ENCODE measurements at places on chromosomes 7 and 10. TPM values are rescaled to one million over a fixed set of nuclear protein-coding genes. Genes with fewer than 3 reads are reported as not detected.
A peak's percentile ranks its signal among the peaks of the same experiment; 100 is the strongest.

Gene OR2A5
- total RNA-seq, result not detected

Gene CCSER2
- total RNA-seq, result 69.8 TPM

GRCh38 chr10:70779088-70779487 lies 6.1 kb downstream of the TBATA start:
- H3K27ac ChIP-seq, result no peak overlapping the region
- no peaks in the 10 kb centered on the region for H3K36me3 ChIP-seq
- no peak for DNase-seq
- no peaks in the 10 kb centered on the region for H3K27me3 ChIP-seq

- no peaks in the 10 kb centered on the region for H3K27me3 ChIP-seq
- no peak for DNase-seq
- peaks cover 36% of the 10 kb centered on the region for H3K36me3 ChIP-seq
- peaks cover 83% of the 10 kb centered on the region for H3K4me1 ChIP-seq
Measured at GRCh38 chr7:74183142-74183541, 9.0 kb downstream of the EIF4H start.

GRCh38 chr10:69965919-69966662 lies 86.6 kb upstream of the MACROH2A2 start:
- no peaks in the 10 kb centered on the region for H3K36me3 ChIP-seq
- H3K4me1 ChIP-seq, result no peaks in the 10 kb centered on the region
- peaks cover 7% of the 10 kb centered on the region for H3K27me3 ChIP-seq
- DNase-seq, result no peak
- no peak overlapping the region for H3K27ac ChIP-seq

GRCh38 chr10:110618230-110618610 lies 25.9 kb upstream of the RBM20 start:
- H3K36me3 ChIP-seq, result no peaks in the 10 kb centered on the region
- no peaks in the 10 kb centered on the region for H3K27me3 ChIP-seq
- H3K4me3 ChIP-seq, result no peak overlapping the region
- H3K4me1 ChIP-seq, result peaks cover 32% of the 10 kb centered on the region
- peak; percentile 60 for DNase-seq

DNA sequence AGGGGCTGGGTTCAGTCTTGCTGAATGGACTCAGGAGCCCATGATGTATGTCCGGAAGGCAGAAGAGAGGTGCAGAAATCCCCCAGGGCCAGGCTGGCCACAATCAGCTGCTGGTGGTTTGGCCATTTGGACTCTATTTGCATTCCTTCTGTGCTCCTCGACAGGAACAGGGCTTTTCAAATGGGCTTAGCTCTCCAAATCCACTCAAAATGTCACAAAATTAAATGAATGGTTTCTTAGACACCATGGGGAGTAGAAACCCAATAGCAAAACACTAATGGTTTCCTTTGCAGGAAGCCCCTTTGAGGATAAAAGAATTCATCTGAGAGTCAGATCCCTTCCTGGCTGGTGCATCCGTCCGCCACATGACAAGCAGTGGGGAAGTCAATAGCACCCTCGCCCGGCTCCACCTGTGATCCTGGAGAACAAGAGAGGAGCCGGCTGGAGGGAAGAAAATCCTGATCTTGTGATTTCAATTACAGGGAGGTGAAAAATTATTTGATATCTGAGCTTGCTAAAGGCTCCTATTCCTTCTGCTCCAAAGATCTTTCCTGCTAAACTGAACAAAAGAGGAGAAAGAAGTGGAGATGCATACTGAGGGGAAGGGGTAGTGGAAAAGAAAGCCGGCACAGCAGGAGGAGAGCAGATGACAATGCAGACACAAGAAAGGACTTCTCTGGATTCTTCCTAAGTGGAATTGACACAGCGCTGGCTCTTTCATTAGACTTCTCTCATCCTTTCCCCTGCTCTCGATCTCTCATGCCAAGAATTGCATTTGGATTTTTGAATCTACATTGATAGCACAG lies 190.7 kb downstream of the C7orf25 start:
- H3K4me3 ChIP-seq, result no peak overlapping the region
- DNase-seq, result no peak
- H3K4me1 ChIP-seq, result no peaks in the 10 kb centered on the region
- no peaks in the 10 kb centered on the region for H3K36me3 ChIP-seq
- H3K27ac ChIP-seq, result no peak overlapping the region

GRCh38 chr7:55521917-55522902 lies 50.1 kb downstream of the VOPP1 start:
- no peaks in the 10 kb centered on the region for H3K27me3 ChIP-seq
- H3K4me1 ChIP-seq, result peaks cover 84% of the 10 kb centered on the region

Gene ABCB4
- total RNA-seq, result not detected

DNA sequence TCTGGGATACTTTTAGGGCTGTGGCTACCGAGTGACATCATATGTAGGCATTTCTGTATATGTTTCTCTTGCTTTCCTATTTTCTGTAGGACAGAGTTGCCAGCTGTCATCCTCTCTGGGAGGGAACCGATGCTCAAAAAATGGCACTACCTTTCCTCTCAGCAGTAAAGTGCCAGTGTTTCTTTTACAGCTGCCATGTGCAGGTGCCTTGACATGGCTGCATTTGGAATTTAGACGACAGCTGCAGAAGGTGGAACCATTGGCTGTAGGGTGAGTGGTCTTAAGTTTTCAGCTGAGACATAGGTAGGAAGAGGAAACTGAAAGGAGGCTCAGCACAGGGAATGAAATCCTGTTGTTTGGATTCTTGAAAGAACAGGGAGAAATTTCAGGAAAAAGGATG lies 20.2 kb upstream of the RPA3 start:
- H3K4me3 ChIP-seq, result no peak overlapping the region
- no peak for DNase-seq
- H3K27me3 ChIP-seq, result no peaks in the 10 kb centered on the region
- H3K27ac ChIP-seq, result no peak overlapping the region
- peaks cover 1% of the 10 kb centered on the region for H3K36me3 ChIP-seq
- H3K4me1 ChIP-seq, result peaks cover 5% of the 10 kb centered on the region

Gene STOX1
- total RNA-seq, result 0.29 TPM

DNA sequence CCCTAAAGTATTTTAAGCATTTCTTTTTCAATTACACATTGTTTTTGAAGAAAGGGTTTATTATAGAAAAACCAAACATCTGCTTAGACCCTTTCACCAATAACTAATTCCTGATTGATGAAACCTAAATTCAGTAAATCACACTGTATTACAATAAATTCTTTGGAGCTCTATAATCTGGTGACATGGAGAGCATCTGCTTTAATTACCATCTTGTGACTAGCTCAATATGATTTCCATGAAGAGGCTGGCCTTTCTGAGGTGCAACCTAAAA lies 9.7 kb downstream of the HYCC1 start:
- no peak overlapping the region for H3K4me3 ChIP-seq
- DNase-seq, result no peak
- no peaks in the 10 kb centered on the region for H3K27me3 ChIP-seq
- peaks cover 24% of the 10 kb centered on the region for H3K4me1 ChIP-seq
- no peaks in the 10 kb centered on the region for H3K36me3 ChIP-seq

Gene CHN2
- total RNA-seq, result 0.69 TPM

Gene HIBADH
- total RNA-seq, result 21.9 TPM

GRCh38 chr7:1925349-1925748 lies 255.3 kb downstream of the ELFN1 start:
- peaks cover 6% of the 10 kb centered on the region for H3K36me3 ChIP-seq
- peaks cover 3% of the 10 kb centered on the region for H3K27me3 ChIP-seq
- no peak overlapping the region for H3K27ac ChIP-seq
- peak; percentile 29 for DNase-seq
- peaks cover 70% of the 10 kb centered on the region for H3K4me1 ChIP-seq

- H3K4me3 ChIP-seq, result no peak overlapping the region
- H3K27ac ChIP-seq, result no peak overlapping the region
- H3K4me1 ChIP-seq, result no peaks in the 10 kb centered on the region
- peaks cover 21% of the 10 kb centered on the region for H3K27me3 ChIP-seq
Measured at GRCh38 chr10:97081621-97082235, 104.0 kb downstream of the SLIT1 start.

GRCh38 chr7:92221766-92222165 lies 23.9 kb downstream of the KRIT1 start:
- H3K4me1 ChIP-seq, result no peaks in the 10 kb centered on the region
- H3K4me3 ChIP-seq, result no peak overlapping the region

DNA sequence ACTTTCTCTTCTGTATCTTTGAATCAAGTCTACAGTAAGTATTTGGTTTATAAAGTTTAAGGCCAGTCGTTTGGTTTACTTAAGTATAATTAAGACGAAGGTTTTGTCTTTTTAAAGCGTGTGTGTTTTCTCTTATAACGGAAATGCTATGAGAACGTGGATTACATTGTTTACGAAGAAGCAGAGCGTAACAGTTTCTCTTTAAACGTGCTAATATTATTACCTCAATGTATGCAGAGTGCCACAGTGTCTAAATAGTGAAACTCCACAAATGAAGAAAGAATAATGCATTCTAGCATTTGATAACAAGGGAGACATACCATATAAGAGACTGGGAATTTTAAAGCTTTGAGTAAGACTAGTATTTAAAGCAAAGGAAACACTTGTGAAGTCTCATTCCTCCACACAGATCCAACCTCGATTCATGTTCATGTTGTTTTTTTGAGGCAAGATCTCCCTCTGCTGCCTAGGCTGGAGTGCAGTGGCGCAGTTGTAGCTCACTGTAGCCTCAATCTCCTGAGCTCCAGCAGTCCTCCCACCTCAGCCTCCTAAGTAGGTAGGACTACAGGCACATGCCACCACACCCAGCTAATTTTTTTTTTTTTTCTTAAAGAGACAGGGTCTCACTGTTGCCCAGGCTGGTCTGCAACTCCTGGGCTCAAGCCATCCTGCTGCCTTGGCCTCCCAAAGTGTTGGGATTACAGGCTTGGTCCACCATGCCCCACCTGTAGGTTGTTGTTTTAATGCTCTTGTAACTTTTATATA lies 75.1 kb downstream of the ANKRD61 start:
- peaks cover 32% of the 10 kb centered on the region for H3K4me1 ChIP-seq
- H3K36me3 ChIP-seq, result peaks cover 4% of the 10 kb centered on the region
- peak; percentile 62 for DNase-seq
- H3K27ac ChIP-seq, result peak overlapping the region; percentile 82
- peak overlapping the region; percentile 87 for H3K4me3 ChIP-seq

GRCh38 chr7:104836976-104837375 lies 177.0 kb upstream of the KMT2E start:
- H3K27ac ChIP-seq, result no peak overlapping the region
- no peak for DNase-seq
- H3K4me1 ChIP-seq, result no peaks in the 10 kb centered on the region

DNA sequence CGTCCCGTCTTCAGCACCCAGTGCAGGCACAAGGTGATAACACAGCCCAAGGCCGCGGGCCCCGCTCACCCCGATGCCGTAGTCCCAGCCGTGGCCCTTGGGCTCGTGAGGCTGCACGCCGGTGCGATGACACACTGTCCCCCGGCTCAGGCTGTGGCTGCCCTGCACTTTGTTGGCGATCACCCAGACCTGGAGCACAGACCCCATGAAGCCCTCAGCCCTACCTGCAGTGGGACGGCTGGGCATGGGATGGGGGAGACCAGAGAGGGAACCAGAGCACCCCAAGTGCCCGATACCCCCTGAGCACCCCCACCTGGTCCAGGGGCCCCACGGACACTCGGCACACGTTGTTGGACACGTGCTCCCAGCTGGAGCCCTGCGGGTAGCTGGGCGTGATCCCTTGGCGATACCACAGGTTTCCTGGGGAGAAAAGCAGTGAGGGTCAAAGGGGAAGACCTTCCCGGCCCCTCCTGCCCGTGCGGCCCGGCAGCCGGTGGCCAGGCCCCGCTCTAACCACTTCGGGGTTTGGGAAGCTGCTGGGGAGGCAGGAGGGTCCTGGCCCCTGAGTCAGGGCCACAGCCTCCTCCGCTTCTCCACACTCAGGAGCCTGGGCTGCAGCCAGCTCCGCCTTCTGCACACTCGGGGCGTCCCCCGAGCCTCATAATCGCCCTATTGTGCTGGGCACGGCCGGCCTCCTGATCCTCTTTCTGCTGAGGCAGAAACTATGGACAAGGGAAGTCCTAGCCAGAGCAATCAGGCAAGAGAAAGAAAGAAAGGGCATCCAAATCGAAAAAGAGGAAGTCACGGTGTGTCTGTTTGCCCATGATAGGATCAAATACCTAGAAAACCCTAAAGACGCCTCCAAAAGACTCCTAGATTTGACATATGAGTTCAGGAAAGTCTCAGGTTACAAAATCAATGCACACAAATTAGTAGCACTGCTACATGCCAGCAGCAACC lies 6.7 kb downstream of the BHLHA15 start:
- peak overlapping the region; percentile 40 for H3K27ac ChIP-seq
- H3K4me1 ChIP-seq, result peaks cover 15% of the 10 kb centered on the region
- no peak for DNase-seq
- H3K27me3 ChIP-seq, result no peaks in the 10 kb centered on the region
- H3K4me3 ChIP-seq, result no peak overlapping the region

Gene PTPRZ1
- total RNA-seq, result not detected

- peak; percentile 62 for DNase-seq
- peaks cover 2% of the 10 kb centered on the region for H3K36me3 ChIP-seq
- peaks cover 36% of the 10 kb centered on the region for H3K27me3 ChIP-seq
- H3K4me3 ChIP-seq, result peak within 1 kb of the TSS; percentile 23
- peaks cover 3% of the 10 kb centered on the region for H3K4me1 ChIP-seq
- H3K27ac ChIP-seq, result no peak within 1 kb of the TSS
Measured at GRCh38 chr10:49761789-49762565, at the start of gene OGDHL. Gene OGDHL, minus strand, starts transcription at chr10:49762323. Its CDS starts 3,731 bp downstream, at chr10:49758592.

DNA sequence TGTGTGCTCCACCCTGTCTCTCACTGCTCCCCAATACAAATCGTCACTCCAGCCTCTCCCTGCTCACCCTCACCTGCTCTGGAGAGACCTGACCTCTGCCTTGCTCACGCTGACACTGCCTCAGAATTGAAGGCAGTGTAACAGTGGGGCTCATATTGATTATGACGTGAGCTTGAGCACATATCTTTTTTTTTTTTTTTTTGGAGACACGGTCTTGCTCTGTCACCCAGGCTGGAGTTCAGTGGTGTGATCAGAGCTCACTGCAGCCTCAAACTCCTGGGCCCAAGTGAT lies 84.7 kb downstream of the TBXAS1 start:
- peaks cover 30% of the 10 kb centered on the region for H3K4me1 ChIP-seq
- H3K36me3 ChIP-seq, result peaks cover 4% of the 10 kb centered on the region
- peaks cover 2% of the 10 kb centered on the region for H3K27me3 ChIP-seq
- no peak overlapping the region for H3K27ac ChIP-seq

DNA sequence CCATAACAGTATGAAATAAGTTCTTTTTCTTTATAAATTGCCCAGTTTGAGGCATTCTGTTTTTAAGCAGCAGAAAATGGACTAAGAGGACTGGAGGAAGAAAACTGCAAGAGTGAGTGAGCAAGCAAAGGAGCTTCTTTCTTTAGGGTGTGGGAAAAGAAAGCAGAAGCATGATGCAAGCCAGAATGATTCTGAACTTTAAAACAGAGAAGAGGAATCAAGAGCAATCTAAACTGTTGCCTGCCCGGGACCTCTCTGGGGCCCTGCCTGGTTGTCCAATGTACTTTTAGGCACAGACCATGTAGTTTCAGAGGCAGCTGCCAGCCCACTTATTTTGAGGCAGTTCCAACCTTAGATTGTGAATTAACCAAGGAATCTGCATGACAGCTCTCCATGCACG lies 186.3 kb downstream of the PLPP4 start:
- H3K36me3 ChIP-seq, result no peaks in the 10 kb centered on the region
- no peaks in the 10 kb centered on the region for H3K27me3 ChIP-seq
- no peaks in the 10 kb centered on the region for H3K4me1 ChIP-seq
- no peak for DNase-seq
- H3K27ac ChIP-seq, result no peak overlapping the region
- no peak overlapping the region for H3K4me3 ChIP-seq

Gene LIPK
- not detected for total RNA-seq
